NCI-H1694 (cell line): ENCODE measurements at places on chromosomes 6 and 20.

DNA sequence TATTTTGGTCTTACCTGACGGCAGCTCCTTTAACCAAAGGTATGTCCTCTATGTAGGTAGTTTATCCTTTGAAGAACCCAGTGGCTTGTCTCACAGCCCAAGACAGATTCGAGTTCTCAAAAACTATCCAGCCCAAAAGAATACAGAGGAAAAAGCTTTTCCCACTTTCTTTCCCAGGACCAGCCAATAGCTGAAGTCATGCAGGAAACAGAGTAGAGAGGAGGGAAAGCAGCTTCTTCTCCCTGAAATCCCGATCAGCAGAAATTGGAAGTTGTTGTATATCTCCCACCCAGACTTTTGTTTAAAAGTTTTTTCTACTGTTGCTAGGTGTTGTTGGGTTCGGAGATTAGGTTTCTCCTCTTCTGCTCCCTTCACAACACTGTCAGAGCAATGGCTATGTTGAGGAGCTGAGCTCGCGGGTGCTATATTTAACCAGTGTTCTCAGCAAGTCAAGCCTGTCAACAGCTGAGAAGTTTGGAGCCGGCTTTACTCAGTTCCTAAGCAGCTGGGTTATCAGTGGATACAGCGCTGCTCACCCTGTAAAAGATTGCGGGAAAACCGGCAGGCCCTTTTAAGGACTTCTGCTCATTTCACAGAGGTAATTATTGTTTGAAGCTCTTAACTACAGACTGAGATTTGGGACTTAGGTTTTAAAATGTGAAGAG lies at the start of gene FILIP1:
Gene FILIP1 (minus strand): TSS at position 401 of the 665 bp plus-strand sequence. CDS start 78,828 bp downstream, outside the sequence.
- DNase-seq = no peak

DNA sequence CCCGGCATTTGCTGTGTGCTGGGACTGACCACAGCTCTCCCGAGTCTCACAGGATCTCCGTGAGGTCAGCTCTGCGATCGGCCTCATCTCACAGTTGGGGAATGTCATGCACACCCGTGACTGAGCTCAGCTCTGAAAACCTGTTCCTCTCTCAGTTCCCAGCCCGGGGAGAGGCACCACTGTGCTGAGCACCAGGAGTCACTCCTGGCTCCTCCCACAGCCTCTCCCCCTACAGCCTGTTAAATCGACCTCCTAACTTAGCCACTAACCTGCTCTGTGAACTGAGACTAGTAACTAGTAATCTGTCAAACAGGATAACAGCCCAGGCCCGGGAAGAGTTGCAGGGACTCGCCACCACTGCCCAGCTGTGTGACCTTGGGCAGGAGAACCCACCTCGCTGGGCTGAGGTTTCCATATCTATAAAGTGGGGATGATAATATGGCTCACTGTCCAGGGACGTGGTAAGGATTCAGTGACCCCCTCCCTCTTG lies 20.1 kb upstream of the NOL4L start:
- DNase-seq = no peak

GRCh38 chr6:160858886-160859285 lies 132.7 kb upstream of the MAP3K4 start:
- no peak for DNase-seq

GRCh38 chr6:141041596-141042087 lies 1091.1 kb upstream of the GJE1 start:
- no peak for DNase-seq

DNA sequence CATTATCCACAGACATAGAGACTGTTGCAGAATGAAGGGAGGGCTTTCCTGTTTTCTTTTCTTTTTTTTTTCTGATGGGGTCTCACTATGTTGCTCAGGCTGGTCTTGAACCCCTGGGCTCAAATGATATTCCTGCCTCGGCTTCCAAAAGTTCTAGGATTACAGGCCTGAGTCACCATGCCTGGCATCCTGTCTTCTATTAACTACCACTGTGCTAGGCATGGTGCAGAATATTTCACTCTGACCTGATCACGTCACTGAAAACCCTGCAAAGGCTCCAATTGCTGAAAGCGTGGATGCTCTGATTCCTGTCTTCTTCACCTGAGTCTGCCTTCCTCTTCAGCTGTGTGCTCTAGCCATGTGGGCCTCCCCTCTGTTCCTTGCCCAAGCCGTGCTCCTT lies 8.5 kb upstream of the DNMT3B start:
- DNase-seq = no peak

- DNase-seq = no peak
These were observed 226.7 kb downstream of the LMBRD1 start for GRCh38 chr6:69570106-69570505.

- DNase-seq = no peak
These were observed 235.8 kb downstream of the GMPR start for GRCh38 chr6:16473908-16474771.

DNA sequence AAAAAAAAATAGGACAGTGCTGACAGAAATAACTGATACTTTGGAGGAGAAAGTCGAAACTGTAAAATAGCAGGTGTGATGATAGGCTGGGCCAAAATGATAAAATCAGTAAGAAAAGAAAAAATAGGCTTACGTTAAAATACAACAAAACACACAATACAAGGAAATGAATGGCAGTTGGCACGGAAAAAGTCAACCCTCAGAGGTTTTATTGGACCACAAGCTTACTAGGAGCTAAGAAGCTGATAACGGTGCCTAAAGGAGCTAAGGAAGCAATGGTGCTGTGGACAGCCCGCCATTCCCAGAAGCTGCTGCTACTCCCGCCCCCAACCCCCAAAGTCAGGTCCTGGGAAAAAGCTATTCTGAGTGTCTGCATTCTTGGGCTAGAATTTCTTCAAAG lies 55.9 kb upstream of the RNF146 start:
- DNase-seq = no peak

GRCh38 chr6:22145823-22146677 lies 150.8 kb downstream of the PRL start:
- peak; percentile 57 for DNase-seq

GRCh38 chr6:150336708-150337107 lies 32.1 kb upstream of the IYD start:
- no peak for DNase-seq
